ENCODE measurements at places on chromosomes 3 and 15.
A peak's percentile ranks its signal among the peaks of the same experiment; 100 is the strongest.

DNA sequence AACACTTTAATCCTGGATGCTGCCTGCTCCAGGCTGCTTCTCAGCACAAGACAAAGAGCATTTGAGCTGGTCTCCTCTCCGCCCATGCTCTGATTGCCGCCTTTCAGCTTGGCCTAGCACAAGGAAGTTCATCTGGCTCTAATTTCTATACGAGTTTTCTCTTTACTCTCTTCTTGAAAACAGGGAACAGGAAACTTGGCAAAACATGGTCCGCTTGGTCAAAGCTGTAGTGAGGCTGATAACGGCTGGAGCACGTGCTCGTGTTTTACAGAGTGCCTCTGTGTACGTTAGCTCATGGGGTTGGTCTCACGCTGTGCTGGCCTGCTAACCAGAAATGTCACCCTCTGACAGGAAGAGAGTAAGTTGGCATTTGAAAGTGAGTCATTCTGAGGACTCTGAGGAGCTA, 19.2 kb downstream of the RARRES1 start:
- DNase-seq, result no peak

DNA sequence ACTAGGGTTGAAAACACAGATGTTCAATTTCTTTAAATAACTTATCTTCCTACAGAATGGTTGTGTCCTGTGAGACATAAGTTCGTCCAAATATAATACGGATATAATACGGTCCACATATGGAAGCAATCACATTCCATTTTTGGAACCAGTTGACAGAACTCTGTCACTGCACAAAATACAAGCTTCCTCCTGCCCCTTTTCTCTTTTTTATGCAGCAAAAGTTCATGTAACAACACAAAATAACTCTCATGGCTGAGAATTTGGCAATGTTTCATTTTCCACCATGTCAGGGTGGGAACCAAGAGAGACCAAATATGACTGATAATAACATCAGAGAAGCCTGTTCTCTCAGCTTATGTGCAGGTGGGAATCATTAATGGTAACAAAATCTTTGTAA, 158.1 kb upstream of the ZNF385D start:
- DNase-seq, result no peak

- no peak for DNase-seq
Measured at GRCh38 chr3:135895734-135896121, 69.8 kb upstream of the PPP2R3A start.

DNA sequence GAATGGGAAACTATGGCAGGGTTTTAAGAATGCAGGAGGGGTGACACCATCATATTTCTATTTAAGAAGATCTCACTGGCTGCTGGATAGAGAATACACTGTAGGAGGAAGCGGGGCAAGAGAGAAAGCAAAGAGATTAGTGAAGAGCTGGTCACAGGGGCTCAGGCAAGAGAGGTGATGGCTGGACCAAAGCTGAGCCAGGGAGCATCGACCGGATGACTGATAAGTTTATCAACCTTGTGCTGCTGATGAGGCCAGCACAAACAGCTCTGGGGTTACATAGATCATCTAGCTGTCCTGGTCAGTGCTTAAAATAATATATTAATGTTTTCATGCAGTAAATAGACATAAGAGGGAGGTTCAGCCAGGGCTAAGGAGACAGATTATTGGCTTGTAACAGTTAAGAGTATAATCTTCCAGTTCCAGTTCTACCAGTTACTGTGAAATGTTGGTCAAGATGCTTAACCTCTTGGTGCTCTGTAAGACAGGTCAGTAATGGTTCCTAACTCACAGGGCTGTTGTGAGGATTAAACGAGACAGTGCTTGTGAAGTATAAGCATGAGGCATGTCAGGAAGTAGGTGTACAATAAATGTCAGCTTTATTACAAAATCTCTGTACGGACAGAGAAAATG, 201.0 kb upstream of the FEZF2 start:
- no peak for DNase-seq

DNA sequence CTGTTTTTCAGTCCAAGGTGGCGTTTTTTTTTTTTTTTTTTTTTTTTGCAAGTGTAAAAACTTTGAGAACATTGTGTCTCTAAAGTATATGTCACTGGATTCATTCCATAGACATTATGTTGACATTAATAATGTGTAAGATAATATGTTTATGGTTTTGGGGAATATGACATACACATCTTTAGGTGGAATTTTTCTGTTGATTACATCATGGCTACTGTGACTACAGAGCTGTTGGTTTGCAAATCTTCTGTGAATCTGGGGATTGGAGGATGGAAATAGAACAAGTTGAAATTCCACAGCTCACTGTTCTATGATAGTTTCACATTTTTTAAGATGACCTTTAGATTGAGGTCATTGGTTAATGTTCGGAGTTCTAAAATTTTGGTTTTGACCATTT, 24.4 kb upstream of the PLSCR2 start:
- DNase-seq, result no peak

DNA sequence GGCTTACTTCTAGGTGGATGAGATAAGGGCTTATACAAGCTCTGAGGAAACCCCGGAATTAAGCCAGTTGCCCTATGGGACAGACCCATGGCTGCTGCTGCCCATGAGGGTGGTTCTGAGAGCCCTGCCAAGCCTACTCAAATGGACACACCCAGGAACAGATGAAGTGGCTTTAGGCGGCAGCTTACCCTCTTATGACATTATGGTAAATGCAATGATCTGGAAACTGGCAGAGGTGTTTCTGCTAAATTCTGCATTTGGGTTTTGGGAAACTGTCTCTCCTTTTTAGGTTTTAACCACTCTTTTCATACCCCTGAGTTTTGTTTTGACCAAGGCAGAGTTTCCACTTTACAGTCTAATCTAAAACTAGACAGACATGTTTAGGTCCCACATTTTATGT, 9.0 kb upstream of the ZBED2 start:
- DNase-seq, result no peak

DNA sequence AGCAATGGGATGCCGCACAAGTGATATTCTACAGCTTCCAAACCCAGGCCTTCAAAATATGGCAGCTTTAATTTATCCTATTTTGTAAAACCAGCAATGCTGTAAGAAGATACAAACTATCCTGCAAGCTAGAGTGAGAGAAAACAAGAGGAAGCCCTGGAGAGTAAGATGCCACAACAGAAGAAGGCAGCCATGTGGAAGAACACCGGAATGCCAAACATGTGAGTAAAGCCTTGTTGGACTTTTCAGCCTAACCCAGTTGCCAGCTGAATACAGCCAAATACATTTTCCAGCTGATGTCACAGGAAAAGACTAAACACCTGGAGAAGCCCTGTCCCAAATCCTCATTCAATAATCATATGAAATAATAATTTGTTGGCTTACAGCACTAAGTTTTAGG, 1115.1 kb upstream of the CADM2 start:
- DNase-seq, result no peak

GRCh38 chr3:127124120-127124519, 68.8 kb upstream of the PRR23E start:
- no peak for DNase-seq

DNA sequence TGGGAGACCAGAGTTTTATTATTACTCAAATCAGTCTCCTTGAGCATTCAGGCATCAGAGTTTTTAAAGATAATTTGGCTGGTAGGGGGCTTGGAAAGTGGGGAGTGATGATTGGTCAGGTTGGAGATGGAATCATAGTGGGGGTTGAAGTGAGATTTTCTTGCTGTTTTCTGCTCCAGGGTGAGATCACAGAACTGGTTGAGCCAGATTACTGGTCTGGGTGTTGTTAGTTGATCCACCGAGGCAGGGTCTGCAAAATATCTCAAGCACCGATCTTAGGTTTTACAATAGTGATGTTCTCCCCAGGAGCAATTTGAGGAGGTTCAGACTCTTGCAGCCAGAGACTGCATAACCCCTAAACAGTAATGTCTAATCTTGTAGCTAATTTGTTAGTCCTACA, 141.0 kb downstream of the OTOL1 start:
- no peak for DNase-seq

- DNase-seq, result no peak
Measured at GRCh38 chr3:142975316-142975995, 12.0 kb upstream of the PAQR9 start.

GRCh38 chr3:138933981-138934691, 12.8 kb downstream of the FOXL2 start:
- DNase-seq, result no peak

- no peak for DNase-seq
Measured at GRCh38 chr3:138378990-138379389, 30.6 kb downstream of the MRAS start.

DNA sequence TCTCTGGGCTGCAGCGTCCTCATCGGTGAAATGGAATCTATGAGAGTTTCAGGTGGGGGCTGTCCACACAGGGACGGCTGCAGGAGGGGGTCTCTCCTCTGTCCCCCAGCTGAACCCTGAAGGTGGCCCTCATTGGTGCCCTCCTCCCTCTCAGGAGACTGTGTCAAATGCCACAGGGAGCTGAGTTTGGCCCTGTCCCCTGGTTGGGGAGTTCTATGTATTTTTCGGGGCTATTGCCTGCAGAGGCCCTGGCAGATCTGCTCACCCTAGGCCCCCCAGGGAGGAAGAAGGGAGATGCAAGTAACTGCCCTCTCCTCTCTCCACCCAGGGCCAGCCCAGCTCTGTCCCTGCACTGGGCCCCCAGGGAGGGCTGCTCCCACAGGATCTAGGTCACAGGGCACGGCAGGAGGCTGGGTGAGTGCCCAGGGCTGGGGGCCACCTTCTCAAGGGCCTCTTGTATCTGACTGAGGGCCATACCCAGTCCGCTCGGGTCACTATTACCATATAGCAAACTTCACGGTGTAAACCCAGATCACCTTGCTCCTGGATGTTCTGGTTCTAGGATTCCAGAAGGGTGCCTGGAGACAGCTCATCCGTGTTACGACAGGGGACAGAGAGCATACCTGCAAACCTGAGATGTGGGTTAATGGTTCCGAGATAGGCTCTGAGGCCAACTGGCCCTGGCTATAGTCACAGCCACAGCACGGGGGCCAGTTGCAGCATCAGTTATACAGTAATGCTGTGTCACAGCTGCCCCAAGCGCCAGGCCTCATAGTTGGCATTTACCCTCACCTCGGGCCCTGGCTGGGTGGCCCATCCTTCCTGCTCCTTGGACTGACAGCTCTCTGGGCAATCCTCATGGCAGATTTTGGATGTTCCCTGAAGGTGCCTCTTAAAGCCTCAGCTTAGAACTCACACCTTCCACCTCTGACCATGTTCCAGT, 102.4 kb upstream of the PRR23E start:
- DNase-seq, result no peak

DNA sequence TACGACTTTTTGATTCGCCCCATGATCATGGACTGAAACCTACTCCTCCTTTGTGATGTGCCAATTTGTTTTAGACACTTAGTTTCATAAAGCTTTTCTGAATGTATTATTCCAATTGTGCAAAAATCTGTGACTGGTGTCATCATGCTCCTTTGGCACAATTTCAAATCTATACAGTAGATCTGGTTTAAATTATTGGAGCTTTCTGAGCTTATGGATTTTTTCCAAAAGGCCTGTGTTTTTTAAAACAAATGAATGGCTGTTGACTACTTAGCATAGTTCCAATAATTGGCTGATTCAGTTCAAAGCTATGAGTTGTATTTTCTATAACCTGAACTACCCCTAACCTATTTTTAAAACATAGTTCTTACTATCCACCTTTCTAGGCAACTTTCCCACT, 282.7 kb downstream of the CNTN3 start:
- no peak for DNase-seq

DNA sequence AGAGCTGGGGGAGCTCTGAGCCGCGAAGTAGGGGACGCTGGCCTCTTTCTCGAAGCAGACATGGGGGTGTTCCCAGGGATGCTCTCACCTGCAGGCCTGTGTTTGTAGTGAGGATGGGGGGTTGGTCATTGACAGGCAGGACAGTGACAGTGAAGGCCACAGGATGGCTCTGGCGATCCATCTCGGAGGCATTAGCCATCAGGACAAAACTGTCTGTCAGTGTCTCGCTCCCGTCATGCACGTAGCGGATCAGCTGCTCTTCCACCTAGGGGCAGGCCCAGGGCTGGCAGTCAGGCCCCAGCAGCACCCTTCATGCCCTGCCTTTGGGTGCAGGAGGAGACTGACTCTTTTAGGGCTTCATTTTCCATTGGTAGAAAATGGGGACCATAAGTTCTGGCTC, 28.0 kb downstream of the CSPG4 start:
- no peak for DNase-seq

- DNase-seq, result no peak
Measured at GRCh38 chr3:123093696-123094095, 26.9 kb downstream of the PDIA5 start.

DNA sequence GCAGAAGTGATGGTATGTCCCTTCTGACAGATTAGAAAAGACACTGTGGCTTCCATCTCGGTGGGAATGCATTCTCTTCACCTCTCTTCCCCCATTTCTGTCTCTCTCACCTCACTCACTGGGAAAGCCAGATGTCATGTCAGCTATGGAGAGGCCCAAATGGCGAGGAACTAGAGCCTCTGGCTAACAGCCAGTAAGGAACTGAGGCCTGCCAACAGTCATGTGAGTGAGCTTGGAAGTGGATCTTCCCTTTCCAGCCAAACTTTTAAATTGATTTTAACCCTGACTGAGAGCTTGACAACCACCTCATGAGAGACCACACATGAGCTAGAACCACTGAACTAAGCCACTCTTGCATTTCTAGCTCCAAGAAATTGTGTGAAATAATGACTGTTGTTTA, 35.2 kb upstream of the CDAN1 start:
- DNase-seq, result no peak

GRCh38 chr15:26864664-26865191, 2.1 kb upstream of the GABRA5 start:
- peak; percentile 2 for DNase-seq

DNA sequence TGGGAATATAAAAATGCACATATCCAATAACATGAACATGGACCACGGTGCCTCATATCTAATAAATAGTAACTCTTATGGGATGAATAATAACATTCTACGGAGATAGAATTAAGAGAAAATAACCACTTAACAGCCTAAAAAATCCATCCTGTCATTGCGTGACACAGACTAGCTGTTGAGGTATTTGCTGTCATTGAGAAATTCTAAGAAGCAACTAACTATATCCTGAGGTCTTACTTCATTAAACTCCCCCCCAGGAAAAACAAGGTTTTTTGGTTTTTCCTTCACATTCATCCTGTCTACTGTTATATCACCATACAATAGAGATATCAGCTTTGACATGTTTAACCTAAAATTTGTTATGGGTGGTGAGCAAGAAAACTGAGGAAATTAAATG, 14.3 kb downstream of the CEP152 start:
- DNase-seq, result no peak

DNA sequence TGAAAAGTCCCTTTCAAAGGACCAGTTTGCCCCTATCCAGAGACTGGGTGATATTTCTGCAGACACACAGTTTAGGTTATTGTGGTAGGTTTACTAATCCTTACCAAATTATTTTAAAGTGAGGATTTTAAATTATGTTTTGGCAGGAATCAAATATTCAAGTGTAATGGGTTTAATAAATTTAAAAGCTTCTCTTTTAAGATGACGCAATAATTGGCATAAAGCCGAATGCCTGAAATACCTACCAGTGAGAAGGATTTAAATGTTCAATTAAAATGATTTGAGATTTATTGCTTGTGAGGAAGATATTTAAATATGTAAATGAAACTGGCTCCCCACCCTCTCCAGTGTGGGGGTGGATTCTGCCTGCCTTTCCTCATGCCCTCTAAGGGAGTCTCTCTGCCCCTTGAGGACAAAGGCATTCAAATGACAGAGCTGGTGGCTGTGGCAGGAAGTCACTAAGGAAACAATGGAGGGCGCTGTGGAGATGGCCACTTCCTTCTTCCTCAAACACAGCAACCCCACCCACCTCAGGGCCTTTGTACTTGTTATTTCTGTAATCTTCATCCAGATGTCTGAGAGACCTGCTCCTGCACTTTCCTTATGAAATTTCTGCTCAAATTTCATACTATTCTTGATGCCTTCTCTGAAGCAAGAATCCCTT, 131.7 kb downstream of the TNIK start:
- no peak for DNase-seq

GRCh38 chr3:10485380-10485779, 20.0 kb downstream of the ATP2B2 start:
- DNase-seq, result no peak
